ENCODE measurements at places on chromosomes 5 and 9.
A peak's percentile ranks its signal among the peaks of the same experiment; 100 is the strongest.

DNA sequence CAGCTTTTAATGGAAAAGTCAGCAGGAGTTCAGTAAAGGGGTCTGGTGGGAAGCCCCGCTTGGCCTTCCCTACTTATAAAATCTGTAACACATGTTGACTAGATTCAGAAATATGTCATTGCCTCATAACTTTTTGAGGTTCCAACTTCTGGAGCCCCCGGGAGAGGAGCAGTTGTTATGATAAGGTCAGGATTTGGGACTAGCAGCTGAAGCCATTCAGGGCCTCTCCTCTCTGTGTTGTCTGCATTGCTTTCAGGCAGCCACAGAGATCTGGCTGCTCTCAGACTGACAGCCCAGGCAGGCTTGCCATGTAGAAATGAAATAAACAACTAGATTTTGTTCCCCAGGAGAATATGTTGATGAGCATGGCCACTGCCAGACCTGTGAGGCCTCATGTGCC is 167.1 kb downstream of the RFK start:
- ATAC-seq: no peak

GRCh38 chr9:129554649-129555048 is 66.3 kb downstream of the C9orf50 start:
- no peak for ATAC-seq

- no peak for ATAC-seq
Observed at GRCh38 chr9:17204611-17205152, 69.8 kb downstream of the CNTLN start.

GRCh38 chr5:107624235-107624634 is 46.5 kb downstream of the EFNA5 start:
- ATAC-seq: no peak

DNA sequence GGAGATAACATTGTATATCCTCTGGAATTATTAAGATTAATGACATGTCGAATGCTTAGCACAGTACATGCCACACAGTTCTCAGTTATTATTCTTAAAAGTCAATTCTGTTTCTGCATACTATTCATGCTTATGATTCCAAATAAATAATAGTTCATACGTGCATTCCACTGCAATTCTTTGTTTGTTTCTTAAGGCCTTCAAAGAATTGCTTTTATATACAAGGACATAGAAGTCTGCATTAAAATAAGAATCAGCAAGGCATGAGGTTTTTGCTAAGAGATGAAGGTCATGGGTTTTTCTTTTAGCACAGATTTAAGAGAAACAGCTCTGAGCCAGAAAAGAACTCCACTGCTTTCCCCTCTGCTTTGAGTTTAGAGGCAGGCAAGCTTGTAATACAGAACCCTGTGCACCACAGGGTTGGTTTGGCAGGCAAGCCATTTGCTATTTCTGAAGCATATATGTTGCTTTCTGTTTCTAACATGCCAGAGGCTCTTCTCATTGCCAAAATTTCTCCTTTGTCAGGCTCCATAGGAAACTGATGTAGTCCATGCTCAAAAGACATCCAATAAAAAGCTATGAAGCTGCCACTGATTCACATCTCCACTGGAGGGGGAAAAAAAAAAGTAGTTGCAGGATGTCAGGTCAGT is 420.6 kb upstream of the TYRP1 start:
- no peak for ATAC-seq

DNA sequence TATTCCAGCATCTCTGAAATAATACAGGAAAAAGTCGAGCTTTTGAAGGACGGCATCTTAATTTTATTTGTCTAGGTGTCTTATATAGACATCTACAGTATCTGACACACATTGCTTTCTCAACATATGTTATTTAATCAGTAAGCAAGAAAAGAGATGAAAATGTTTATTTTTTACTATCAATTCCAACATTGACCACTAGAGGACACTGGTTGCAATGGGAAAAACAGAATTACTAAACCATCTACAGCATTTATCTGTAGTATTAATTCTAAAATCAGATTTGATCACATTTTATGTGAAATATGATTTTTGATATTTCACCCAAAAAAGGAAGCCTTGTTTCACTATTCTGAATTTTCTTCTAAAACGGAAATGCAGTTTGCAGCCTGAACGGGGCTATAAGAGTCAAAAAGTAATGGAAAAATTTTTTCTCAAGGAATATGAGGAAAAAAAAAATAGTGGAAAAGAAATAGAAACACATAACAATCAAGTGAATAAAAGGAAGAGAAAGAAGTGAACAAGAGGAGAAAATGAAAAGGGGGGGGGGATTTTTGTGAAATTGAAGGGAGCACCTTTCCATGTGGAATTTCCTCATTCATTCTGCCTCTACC is 98.6 kb downstream of the OSTF1 start:
- ATAC-seq: peak; percentile 56

DNA sequence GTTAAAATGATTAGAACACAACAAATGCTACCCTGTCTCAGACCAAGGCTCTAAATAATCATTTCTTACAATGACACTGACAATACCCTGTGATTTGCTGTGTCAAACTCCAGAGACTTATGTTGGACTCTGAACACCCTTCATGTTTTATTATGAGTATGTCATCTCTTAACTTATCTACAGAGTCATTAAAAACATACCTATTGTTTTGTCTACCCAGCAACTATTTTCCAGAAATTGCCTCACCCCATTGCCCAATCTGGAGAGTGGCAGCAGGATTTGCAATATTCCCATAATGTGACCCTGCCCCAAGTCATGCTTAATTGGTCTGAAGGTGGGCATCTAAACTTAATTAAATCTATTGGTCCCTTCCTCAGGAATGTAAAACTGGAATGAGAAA is 23.0 kb upstream of the KIF2A start:
- no peak for ATAC-seq

DNA sequence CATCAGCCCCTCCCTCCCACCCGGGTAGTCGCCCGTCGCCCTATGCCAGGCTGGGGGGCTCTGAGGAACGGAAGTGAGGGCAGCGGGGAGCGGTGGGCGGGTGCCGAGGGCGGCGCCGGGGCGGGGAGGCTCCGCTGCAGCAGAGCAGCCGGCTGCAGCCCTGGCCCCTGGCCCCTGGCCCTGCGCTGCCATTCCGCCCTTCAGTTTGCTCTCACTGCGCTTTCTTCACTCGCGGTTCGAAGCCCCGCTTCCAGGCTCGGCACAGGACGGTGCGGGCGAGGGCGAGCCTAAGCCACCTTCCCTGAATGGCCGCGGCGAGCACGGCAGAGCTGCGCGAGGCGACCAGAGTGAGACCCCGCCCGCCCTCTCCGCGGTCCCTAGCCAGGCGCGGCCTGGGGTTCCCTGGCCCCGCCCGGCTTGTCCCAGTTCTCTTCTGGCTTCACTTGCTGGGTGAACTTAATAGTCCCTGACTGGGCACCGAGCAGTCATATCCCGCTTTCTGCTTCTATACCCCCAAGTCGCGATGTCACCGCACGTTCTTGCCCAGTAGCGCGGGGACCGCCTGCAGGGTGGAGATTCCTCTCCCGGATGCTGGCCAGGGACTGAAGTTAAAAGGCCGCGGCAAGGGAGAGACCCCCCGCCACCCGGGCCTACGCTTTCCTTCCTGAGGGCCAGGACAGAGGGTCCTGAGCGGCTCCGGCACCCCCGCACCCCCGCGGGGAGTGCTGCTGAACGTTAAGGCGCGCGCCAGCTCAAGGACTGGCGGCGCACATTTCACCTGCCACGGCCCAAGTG is 623 bp upstream of the TRIM36 start:
- ATAC-seq: peak; percentile 74

DNA sequence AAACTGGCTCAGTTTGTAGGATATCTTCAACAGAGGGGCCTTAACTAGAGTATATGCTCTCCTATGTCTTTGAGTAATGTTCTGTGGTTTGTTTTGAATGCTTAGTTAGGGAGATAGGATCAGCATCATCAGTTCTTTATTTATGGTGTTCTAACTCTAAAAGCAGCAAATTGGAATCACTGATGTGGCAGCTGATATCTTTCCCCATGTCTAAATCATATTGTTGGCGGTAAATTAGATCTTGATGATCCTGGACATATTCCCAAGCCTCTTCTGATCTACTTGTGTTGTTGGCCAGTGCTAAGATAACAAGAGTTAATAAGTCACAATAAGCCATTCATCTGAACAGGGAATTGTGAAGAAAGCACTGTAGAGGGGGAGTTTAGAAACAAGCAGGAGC is 332.4 kb upstream of the DAB2 start:
- no peak for ATAC-seq

GRCh38 chr9:94166976-94167346 is 82.7 kb downstream of the PTPDC1 start:
- peak; percentile 41 for ATAC-seq

- ATAC-seq: peak; percentile 94
Observed at GRCh38 chr5:43401827-43402226, 10.4 kb downstream of the CCL28 start.

- no peak for ATAC-seq
Observed at GRCh38 chr5:129161830-129162229, 67.3 kb downstream of the ISOC1 start.

DNA sequence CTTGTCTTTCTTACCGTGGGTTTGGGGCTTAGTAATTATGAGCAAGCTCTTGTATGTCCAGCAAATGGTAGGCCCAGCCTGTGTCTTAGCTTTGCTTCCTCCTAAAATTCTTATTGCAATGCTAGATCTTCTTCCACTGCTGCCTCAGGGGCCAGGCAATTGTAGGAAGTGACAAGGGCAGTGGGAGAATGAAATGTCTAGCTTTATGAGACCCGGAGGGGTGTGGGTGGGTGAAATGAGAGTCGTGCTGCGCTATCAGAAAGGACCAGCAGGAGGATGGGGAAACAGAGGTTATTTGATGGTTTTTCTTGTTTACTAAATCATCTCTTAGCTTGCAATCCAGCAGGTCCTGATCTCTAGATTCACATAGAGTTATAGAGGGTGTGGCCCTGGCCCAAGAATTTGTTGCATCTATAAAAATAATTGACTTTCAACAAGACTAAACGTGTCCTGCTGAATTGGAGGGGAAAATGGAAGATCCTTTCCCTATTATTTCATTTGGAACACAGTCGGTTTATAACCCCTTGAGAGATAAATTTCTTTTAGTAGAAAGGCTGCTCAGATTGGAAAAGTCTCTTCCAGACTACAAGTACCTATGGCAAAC is 43.7 kb downstream of the ZNF366 start:
- ATAC-seq: no peak

DNA sequence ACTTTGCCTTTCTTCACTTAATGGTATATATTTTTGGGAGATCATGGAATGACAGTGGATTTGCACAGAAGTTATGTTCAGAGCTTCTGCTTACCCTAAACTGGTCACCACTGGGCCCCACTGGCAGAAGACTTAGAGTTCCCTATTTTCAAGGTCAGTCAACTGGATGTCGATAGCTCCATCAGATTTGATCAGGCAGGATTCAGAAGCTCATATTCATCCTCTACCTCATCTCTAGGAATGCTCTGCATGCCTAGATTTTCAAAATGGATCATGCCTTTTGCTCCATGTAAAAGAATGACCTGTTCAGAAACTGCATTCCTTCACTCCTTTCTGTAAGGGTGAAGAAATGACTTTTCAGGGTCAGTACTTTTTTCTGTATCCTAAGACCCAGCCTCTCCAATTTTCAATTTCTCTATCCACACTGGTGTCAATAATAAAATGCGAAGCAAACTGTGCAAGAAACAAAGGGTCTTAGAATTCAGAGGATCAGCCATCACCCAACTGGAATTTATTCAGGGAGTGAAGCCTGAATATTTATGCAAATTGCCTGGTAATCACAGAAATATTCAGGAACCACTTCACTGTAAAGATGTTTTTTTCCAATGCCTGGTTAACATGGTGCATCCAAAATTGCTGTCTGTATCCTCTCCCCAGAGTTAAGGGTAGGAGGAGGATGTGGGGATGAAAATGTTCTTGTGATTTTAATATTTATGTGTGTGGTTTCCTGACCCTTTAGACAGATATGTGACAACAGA is 125.4 kb downstream of the DOCK2 start:
- peak; percentile 83 for ATAC-seq

GRCh38 chr5:42591015-42591414 is 165.6 kb upstream of the CCDC152 start:
- ATAC-seq: no peak

GRCh38 chr5:54030981-54031380 is 279.4 kb downstream of the ARL15 start:
- no peak for ATAC-seq

DNA sequence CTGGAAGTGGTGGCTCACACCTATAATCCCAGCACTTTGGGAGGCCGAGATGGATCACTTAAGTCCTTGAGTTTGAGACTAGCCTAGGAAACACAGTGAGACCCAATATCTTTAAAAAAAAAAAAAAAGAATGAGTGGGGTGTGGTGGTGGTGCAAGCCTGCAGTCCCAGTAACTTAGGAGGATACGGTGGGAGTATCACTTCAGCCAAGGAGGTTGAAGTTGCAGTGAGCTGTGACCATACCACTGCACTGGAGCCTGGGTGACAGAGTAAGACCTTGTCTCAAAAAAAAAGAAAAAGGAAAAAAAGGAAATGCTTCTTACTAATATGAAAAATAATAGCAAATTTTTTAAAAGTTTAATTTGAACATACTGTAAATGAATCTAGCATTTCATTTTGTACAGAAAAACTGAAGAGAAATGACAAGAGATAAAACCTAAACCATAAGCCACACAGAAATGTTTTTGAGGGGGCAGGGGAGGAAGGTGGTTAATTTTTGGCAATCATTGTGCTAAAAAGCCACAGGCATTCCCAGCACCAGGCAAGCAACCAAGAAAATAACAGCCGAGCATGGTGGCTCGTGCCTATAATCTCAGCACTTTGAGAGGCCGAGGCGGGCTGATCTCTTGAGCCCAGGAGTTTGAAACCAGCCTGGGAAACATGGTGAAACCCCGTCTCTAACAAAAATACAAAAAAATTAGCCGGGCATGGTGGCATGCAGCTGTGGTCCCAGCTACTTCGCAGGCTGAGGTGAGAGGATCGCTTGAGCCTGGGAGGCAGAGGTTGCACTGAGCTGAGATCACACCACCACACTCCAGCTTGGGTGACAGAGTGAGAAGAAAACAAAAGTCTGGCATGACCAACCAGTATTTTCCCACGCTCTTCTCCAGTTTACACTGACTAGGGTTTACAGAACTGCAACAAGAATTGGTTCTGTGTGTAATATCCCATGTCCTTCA is 114.5 kb upstream of the NR5A1 start:
- ATAC-seq: no peak

DNA sequence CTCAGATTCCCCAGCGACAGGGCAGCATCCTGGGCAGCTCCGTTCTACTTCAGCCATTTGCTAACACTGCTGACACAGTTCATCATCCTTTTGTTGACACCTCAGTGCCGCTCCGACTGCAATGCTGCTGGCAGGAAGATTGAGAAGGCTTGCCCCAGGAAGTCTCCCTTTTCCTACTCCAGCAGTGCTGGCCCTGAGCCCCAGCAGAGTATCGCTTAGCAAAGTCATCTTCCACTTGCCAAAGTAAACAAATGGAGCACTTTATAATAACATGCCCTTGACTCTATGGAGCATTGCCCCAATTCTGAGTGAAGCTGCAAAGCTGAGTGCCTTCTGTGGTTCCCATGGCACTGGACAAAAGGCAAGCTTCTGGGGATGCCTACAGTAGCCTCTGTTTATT is 32.2 kb downstream of the PRLR start:
- ATAC-seq: peak; percentile 77

GRCh38 chr5:16859346-16859745 is 76.7 kb downstream of the MYO10 start:
- no peak for ATAC-seq
